ENCODE measurements at places on chromosomes 2 and 18.
A peak's percentile ranks its signal among the peaks of the same experiment; 100 is the strongest.

GRCh38 chr18:29664278-29665036, 1378.1 kb downstream of the DSC3 start:
- DNase-seq = peak; percentile 20

- peak; percentile 1 for DNase-seq
Observed at GRCh38 chr2:129847043-129847442, 132.4 kb upstream of the RAB6C start.

- no peak for DNase-seq
Observed at GRCh38 chr2:84841577-84841976, 39.3 kb downstream of the TRABD2A start.

DNA sequence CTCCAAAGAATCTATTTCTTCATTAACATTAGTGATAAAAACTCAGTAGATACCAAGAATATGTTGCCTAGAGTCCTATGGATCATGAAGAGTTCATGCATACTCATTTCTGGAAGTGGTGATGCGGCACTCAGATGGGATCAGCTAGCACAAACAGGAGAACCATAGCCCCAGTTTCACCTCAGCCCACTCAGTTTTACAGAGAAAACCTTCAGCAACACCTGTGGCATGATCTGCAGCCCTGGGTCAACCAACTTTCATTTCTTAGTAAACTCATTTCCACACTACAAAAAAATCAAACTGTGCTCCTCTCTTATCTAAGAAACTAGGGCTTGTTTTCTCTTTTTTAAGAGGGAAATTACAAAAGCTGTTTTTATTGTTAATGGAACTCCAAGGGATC, 569.4 kb downstream of the CCDC85A start:
- no peak for DNase-seq

- DNase-seq = no peak
Observed at GRCh38 chr2:97661927-97662326, 1.9 kb downstream of the ACTR1B start.

DNA sequence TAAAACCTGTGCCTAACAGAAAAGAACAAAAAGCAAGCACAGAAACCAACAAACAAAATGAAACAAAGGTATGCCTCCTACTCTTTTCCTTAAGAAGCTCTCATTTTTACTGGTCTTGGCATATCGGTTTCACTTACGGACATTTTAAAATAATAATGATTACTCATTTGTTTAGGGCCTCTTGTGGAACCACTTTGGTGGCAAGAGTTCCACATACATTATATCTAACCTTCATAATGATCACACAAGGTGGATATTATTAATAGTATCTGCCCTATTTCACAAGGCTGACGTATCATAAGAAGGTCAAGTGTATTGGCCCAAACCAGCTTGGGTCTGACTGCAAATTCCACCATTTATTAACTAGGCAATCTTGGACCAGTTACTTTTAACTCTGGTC, 304.7 kb downstream of the TCF4 start:
- no peak for DNase-seq

- no peak for DNase-seq
Observed at GRCh38 chr2:121257480-121257840, 27.5 kb downstream of the TFCP2L1 start.

- DNase-seq = no peak
Observed at GRCh38 chr2:236120829-236121228, 47.4 kb downstream of the GBX2 start.

GRCh38 chr2:162506706-162507105, 162.8 kb downstream of the GCA start:
- no peak for DNase-seq

DNA sequence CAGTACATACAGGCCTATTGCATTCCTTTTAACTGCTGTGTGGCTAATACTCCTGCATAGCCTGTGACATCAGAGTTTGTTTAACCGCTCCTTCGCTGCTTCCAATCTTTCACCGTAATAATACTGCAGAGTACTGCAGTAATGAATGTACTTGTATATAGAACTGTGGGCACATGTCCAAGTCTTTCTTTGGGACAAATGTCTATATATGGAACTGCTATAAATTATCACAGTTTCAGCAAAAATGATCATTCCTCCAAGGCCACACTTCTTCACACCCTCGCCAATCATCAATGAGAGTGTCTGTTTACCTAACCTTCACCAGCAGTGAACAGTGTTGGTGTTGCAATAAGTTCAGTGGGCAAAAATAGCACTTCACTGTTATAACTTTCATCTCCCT, 230.4 kb downstream of the SP3 start:
- DNase-seq = no peak

- no peak for DNase-seq
Observed at GRCh38 chr2:239953418-239954061, 71.6 kb downstream of the NDUFA10 start.

- no peak for DNase-seq
Observed at GRCh38 chr2:12679550-12680072, 37.1 kb upstream of the TRIB2 start.

- DNase-seq = no peak
Observed at GRCh38 chr2:172226244-172227061, 123.8 kb upstream of the DLX2 start.

- DNase-seq = peak; percentile 8
Observed at GRCh38 chr2:17388798-17389197, 129.4 kb downstream of the RAD51AP2 start.

DNA sequence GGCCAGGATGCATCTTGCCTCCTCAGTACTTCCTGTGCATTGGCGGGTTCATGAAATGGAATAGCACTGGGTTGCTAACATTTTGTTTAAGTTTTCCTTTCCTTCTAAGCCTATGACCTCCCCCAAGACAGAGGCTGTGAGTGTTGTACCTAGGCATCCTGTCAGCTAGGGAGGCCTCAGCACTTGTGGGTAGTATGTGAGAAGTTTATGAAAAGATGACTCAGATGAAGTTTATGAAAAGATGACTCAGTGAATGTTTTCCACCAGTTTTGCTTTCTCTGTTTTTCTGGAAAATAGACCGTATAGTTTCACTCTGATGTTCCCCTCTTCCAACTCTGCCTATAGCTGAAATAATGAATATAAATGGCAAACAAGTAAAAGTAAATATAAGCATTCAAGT, 412.9 kb downstream of the TMEM182 start:
- no peak for DNase-seq

- DNase-seq = no peak
Observed at GRCh38 chr2:148238561-148238960, 217.7 kb downstream of the MBD5 start.

- no peak for DNase-seq
Observed at GRCh38 chr2:82819951-82820350, 1639.1 kb downstream of the SUCLG1 start.

DNA sequence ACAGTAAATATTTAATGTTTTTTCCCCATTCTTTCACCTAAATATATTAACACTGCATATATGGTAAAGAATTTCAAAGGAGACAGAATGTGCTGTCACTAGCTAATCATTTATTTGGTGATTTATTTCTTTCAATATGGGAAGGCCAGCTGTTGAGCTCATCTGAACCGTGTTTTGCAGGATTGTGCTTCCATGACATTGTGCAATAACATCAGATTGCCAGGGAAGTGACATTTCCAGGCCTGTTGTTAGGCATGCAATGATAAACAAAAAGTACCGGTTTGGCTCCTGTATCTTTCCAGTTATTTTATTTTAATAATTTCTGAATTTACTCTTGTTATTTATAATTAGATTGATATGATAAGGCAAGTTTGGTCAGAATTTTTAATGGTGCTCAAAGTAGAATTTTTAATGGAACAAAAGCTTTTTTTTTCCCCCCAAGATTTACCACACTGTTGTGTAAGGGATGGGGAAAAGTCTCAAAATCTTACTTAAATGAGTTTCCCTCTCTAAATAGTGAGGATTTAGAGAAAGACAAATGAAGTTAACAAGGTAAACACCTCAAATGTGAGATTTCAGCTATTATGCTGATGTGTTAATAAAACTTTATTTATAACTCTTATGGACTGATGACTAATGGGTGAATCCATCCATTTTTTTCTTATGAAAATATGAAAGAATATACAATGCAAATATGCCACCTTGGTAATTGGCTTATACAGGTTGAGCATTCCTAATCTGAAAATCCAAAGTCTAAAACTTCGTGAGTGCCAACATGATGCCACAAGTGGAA, 52.7 kb downstream of the MALT1 start:
- peak; percentile 47 for DNase-seq

- no peak for DNase-seq
Observed at GRCh38 chr18:23384778-23385736, 68.0 kb upstream of the RIOK3 start.

GRCh38 chr2:162565666-162566065, 221.7 kb downstream of the GCA start:
- no peak for DNase-seq

GRCh38 chr2:205903549-205904129, 182.3 kb downstream of the INO80D start:
- no peak for DNase-seq

GRCh38 chr2:153543635-153544071, 65.1 kb upstream of the RPRM start:
- no peak for DNase-seq

DNA sequence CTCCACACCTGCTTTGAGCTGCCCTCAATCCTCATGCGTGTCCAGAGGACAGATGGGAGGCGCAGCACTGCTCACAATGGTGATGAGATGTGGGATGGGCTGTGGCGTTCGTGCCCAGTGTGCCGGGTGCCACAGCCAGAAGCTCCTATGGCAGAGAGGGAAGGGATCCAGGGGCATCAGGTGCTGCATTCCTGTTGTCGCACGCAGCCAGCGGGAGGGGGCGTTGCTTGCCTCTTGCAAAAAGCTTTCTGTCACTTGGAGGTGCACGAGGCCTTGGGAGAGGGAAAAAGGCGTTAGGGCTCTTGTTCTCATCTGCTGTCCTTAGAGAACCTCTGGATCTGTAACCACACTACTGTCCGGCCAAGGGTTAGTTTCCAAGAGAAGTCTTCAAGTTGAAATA, 29.2 kb upstream of the ALLC start:
- no peak for DNase-seq

- peak; percentile 4 for DNase-seq
Observed at GRCh38 chr2:209208211-209208610, 215.6 kb upstream of the MAP2 start.

GRCh38 chr2:241841181-241842066, 17.3 kb downstream of the PDCD1 start:
- DNase-seq = no peak

DNA sequence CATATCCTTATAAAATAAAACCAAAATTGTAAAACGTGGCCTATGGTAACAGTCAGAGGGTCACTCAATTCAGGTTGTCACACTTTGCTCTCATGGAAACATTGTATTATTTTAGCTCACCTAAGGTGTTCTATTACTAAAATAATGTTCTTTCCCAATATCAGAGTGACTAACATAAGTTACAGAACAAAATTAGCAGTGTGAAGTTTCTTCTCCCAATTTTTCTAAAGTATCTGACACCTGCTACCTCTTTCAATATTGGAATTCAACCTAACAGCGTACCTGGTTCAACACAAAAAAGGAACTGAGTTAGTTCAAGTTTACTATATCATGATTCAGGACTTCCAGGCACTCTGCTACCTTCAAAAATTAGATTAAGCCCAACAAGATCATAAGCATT, 190.4 kb downstream of the ZEB2 start:
- DNase-seq = no peak

DNA sequence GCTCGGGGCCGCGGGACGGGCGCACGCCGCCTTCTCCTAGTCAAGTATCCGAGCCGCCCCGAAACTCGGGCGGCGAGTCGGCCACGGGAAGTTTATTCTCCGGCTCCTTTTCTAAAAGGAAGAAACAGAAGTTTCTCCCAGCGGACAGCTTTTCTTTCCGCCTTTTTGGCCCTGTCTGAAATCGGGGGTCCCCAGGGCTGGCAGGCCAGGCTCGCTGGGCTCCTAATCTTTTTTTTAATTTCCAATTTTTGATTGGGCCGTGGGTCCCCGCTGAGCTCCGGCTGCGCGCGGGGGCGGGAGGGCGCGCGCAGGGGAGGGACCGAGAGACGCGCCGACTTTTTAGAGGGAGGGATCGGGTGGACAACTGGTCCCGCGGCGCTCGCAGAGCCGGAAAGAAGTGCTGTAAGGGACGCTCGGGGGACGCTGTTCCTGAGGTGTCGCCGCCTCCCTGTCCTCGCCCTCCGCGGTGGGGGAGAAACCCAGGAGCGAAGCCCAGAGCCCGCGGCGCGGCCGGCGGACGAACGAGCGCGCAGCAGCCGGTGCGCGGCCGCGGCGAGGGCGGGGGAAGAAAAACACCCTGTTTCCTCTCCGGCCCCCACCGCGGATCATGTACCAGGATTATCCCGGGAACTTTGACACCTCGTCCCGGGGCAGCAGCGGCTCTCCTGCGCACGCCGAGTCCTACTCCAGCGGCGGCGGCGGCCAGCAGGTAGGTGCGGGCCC, 617 bp downstream of the FOSL2 start:
- DNase-seq = peak; percentile 61

GRCh38 chr2:187003038-187003554, 154.1 kb upstream of the ZSWIM2 start:
- no peak for DNase-seq

GRCh38 chr2:172674034-172674967, 61.3 kb upstream of the RAPGEF4 start:
- no peak for DNase-seq

DNA sequence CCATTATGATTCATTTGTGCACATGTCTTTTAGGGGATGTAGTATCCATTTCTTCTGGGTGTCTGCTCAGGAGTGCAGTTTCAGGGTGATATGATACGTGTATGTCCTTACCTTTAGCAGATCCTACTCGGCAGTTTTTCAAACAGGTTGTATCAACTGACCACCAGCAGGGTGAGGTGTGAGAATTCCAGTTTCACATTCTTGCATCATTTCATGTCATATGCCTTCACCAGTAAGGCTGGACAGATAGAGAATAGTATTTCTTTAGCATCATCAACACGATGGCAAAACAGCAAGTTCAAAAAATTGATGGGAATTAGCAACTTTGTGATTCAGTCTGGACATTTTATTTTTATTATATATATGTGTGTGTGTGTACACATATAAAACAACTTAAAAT, 230.0 kb upstream of the TPO start:
- no peak for DNase-seq

DNA sequence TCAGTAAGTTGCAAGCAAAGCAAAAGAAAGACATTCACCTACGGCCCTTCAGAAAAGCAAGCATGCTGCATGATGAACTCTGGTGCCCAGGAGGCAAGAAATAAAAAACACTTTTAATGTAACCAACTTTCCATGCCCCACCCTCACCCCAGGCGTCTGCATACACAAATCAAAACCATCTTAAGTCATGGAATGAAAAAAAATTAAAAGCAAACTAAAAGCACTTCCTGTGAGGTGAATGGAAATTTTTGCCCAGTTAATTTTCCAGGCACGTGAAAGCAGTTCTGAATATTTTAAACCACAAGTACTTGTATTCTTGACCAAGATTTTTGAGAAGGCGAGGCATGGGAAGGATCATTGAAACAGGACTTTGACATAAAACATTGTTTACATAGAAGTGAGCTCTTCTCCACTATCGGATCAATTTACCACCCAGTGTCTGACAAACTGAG, 2.5 kb upstream of the ICOS start:
- no peak for DNase-seq

All from amniotic epithelial cell (primary cell).